HS-5 (cell line): ENCODE measurements at places on chromosomes 4 and X.

DNA sequence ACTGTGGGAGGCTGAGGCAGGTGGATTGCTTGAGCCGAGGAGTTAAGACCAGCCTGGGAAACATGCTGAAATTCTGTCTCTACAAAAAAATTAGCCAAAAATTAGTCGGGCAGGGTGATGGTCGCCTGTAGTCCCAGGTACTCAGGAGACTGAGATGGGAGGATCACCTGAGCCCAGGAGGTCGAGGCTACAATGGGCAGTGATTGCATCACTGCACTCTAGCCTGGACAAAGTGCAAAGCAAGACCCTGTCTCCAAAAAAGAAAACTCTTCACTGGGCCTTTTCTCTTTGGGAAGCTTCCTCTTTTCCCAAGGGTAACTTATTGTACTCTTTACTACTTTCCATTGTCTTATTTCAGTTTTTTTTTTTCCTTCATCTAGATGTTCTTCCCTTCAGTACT is 88.9 kb downstream of the UBE2K start:
- DNase-seq, result no peak

DNA sequence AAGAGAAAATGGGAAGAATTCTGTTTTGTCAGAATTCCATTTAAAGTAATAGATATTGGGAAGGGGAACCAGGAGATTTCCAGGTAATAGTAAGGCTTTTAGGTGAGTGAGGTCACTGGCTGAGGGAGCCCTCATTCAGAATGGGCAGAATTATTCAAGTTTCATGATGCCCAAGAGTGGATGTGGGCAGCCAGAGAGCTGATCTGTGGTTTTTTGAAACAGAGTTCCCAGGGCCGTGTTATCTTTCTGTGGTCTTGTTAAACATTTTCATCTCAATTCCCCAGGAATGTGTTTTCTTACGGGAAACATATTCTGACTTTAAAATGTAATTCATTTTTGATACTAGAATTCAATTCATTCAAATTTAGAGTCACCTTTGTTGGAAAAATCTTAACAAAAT is 182.0 kb upstream of the AADAT start:
- no peak for DNase-seq

- peak; percentile 15 for DNase-seq
These were observed 37.4 kb downstream of the TENM3 start for GRCh38 chr4:182280436-182281111.

- no peak for DNase-seq
These were observed 192.5 kb downstream of the SOWAHB start for GRCh38 chr4:76705472-76705871.

DNA sequence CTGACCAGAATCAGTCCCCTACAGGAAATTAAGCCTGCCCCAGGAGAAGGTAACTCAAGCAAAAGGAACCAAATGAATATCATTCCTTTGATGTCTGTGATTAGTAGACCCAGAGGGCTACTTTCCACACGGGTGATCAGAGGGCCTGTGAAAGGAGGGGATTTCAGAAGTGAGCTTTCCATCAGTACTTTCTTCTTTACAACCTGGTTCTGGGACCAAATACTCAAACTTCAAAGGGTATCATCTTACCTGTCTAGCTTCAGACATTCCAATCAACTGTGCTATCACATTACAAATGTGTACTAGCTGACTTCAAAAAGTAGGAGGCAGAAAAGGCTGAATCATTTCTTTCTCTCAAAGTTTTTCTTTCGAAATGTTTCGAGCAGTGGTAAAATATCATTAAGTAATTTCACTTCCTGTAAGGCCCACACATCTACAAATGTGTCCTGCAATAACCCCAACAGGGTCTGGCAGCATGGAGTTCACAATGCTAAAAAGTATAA is 23.9 kb downstream of the ACSL4 start:
- no peak for DNase-seq

DNA sequence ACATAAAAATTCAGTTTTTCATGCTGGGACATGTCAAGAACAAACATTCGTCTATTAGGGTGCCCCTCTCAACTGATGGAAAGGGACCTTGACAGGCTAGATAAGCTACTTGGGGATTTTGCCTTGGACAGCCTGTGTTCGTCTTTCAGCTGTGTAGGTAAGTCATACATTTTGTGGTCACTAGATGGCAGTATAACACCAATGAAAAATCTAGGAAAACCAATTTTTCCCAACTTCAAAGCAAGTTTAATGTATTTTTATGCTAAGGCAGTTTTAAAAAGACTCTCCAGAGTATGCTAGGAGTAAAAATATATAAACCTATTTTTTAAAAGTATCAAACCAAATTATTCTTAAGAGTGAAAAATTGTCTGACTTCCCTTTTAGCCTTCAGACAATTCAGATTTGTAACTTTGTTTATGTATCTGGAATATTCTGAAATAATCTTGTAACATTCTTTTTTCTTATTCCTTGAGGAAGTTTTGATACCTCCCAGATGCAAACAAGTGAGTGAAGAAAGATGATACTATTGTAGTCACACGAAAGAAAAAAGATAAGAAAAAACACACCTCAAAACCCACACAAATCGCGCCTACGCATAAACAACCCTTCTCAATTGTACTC is 158.3 kb downstream of the CPE start:
- peak; percentile 24 for DNase-seq

DNA sequence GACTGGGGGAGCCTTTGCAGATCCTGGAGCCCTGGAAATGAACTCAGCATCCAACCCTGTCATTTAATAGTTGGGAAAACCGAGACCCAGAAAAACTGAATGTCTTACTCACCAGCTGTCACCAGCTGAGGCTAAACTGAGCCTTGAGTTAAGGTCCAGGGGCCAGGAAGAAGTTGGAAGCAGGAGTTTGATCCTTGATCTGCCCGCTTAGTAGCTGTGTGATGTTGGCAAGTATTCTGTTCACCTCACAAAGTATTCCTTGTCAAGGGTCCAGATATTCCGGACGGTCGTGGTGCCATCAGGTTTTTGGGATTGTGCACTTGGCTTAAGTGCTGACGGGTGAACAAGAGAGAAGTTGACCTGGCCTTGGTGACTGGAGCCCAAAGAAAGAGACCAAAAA is 30.7 kb upstream of the PROM1 start:
- no peak for DNase-seq

DNA sequence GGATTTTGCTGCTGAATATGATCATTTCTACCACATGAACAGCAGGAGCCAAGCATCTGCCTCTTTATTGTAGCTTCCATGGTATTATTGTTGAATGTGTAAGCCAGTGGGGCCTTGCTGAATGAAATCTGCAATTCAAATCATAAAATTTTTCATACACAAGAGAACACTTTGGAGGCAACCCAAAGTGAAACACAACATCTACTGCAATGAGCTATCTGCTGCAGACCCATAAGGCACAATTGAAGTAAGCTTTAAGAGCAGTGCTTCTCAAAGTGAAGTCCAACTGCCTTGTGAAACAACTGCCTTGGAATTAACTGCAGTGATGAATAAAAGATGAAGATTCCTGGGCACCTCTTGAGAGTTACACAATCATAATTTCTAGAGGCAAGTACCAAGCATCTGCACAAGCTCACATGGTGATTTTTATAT is 626.3 kb upstream of the INTU start:
- DNase-seq, result no peak

- DNase-seq, result no peak
These were observed 706.1 kb upstream of the EPHA5 start for GRCh38 chr4:66376396-66376795.

GRCh38 chrX:68574240-68574639 is 73.2 kb upstream of the STARD8 start:
- DNase-seq, result no peak

- DNase-seq, result peak; percentile 38
These were observed 96.7 kb downstream of the CORIN start for GRCh38 chr4:47741200-47741599.

- DNase-seq, result no peak
These were observed 473.4 kb upstream of the FTHL17 start for GRCh38 chrX:31545191-31545590.

DNA sequence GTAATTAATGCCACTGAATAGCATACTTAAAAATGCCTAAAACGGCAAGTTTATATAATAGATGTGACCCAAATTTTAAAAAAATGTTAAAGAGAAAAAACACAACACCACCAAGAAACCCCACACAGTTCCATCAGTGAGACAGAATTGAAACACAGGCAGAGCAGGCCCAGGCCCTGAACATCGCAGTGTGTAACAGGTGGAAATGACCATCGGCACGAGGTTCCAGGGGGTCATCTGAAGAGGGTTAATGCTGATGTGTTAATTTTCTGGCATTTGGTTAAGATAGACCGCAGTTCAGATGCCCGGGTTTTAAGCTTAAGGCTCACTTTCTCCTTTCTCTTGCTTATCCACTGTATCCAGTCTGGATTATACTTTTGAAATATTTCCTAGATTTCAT is 66.8 kb downstream of the ANAPC4 start:
- DNase-seq, result no peak

DNA sequence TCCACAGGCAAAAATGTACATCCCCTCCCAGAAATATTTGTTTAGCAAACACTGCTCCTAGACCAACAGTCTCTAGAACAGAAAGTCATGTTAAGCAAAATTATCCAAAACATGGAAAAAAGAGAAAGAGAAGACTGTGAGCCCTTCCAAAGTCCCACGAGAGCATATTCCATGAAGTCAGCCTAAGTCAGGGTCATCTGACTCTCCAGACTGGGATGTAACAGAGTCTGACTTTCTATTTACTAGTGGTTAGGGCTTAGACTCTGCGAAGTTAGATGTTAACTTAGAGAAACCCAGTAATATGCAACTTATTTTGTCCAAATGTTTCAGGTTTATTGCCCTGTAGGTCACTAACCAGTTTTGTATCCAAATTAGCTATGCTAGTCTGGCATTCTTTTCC is 102.3 kb downstream of the MID1 start:
- DNase-seq, result no peak

DNA sequence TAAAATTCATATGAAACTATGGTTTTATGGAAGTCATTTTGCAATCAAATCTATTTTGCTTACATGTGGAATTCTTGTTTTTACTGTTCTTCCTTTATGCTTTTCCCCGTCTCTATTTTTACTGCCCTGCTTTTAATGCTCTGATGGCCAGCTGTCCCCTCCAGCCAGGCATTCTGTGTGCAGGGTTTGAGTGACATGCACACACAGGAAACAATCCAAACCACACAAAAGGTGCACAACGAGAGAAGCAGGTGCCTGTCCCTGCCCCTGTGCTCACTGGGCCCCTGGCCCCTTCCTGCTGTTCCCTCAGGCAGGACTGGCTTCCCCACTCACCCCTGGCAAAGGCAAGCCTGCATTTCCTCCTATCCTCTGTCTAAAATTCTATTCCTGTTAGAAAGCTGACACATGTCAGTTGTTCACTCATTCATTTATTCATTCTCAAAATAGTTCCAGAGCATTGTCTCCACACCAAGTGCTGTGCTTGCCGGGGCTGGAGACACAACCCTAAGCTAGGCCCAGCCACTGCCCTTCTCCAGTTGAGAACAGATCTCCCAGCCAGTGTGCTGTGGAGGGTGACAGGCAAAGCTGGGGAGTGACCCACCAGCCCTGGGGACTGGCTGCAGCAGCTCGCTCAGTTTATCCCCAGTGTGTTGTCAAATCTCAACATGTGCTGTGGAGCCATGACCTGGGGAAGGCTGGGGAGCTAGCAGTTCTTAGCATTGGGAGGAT is 346.3 kb downstream of the FBXW7 start:
- DNase-seq, result no peak

DNA sequence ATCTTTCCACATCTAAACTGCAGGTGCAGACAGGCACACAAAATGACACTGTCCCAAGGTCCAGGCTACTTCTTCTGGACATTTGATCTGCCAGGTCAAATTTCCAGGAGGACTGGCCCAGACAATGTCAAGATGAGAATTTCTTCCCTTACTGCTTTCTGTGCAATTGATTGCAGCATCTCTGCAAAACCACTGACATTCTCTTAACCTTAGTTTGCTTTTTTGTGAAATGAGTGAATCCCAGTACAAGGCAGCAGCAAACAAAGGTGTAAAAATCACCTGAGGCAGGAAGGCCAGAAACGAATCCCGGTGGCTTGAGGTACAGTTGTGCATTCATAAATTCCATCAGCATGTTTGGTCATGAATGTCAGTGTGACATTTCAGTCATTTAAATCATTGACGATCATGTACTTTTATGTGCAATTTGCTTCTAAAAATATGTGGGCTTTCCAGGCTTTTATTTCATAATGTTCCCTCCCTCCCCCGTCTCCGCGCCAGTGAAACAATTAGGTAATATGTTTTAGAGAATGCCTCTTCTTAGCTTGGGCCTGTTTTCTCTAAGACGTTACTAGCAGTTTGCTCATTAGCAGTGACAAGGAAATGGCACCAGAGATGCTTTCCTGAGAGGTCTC is 39.1 kb downstream of the NHS start:
- no peak for DNase-seq

- DNase-seq, result no peak
These were observed 67.3 kb upstream of the LHFPL1 start for GRCh38 chrX:112746812-112747595.

GRCh38 chrX:63466690-63467089 is 115.6 kb upstream of the SPIN4 start:
- DNase-seq, result no peak

DNA sequence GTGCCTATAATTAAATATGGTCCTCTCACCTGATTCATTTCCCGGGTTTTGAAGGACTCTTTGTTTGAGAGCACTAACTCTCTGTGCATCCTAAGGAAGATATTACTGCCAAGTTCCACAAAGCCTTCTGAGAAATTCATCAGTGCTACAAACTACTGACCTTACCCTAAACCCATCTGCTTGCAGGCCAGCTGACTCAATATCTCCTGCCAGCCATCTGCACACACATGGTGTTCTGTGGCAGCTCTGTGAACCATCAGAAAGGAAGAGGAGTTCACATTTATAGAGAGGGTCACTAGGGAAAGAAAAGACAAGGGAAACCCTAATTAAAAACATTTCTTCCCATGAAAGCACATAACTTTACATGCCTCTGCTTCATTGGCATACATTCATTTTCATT is 156.7 kb downstream of the ATP10D start:
- DNase-seq, result no peak

GRCh38 chr4:617644-618641 is 7.4 kb upstream of the PDE6B start:
- no peak for DNase-seq

GRCh38 chr4:169594560-169595195 is 17.7 kb downstream of the NEK1 start:
- DNase-seq, result no peak

DNA sequence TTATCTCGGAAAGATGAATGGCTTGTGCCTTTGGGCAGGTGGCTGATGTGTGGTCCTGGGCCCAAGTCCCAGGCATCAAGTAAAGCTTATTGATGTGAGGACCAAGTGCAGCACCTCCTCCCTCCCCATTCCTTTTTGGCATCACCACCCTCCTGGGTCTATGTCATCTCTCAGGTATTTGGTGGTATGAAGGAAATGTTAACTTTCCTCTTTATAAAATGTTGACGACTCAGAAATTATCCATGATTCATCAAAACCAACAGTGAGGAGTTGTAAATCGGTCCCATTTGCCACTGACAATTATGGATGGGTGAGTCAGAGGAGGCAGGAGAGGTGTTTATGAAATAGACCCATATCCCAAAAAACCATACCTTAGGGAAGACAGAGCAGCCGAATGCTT is 229.4 kb upstream of the GATB start:
- DNase-seq, result peak; percentile 87
